ENCODE measurements at places on chromosomes 16 and 17. TPM values are rescaled to one million over a fixed set of nuclear protein-coding genes. Genes with fewer than 3 reads are reported as not detected.

DNA sequence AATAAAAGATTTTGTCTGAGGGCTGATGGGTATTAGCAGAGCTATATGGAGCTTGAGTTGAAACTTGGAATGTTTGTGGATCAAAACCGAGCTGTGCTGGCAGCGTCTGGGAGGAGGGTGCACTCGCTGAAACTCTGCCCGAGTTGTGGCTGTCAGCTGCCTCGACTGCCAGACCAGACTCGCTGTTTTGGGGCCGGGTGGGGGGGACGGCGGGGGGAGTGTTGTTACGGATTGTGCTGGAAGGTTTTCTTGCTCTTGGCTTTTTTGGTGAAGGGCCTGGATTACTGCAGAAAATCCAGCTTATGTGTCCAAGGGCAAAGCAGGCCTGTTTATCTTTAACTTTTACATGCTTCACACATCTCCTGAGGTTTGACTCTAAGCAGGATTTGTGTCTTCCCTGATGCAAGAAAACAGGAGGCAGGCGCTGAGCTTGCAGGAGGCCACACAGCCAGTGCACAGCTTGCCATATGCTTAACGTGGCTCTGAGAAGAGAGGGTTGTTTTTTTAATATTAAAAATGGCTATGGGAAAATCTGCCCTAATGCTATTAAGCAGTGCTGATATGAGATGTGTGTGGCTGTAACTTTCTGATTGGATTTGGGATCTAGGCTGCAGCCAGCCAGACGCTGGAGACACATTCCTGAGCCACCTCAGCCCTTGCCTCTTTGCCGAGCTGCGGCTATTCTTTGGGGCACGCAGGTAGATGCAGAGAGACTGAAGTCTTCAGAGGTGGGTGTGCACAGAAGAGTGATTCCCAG lies 20.5 kb upstream of the RPTOR start:
- no peak for DNase-seq

GRCh38 chr16:78768718-78769117 lies 669.3 kb downstream of the WWOX start:
- DNase-seq, result no peak

- DNase-seq, result no peak
These were observed 21.3 kb downstream of the CA4 start for GRCh38 chr17:60170835-60171752.

GRCh38 chr17:38852771-38853291 lies 690 bp downstream of the RPL23 start:
- DNase-seq, result no peak

DNA sequence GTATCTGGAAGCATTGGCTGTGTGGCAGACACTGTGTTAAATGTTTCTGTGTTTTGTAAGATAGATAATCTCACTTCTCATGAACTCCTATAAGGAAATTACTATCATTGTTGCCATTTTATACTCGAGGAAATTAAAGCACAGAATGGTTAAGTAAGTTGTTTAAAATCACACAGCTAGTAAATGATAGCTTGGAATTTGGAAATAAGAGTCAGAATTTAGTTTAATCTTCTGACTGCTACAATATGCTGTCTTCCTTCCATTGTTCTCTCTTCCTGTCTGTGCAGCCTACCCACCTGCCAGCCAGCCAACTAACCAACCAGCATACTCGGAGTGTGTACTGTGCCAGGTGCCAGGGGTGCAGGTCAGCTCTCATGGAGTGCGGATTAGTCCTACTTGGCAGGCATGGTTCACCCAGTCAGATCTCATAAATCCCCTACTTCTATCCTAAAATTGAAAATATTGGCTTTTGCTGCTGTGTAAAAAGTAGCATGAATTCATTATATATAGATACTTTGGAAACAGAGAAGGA lies 79.9 kb upstream of the LGALS9 start:
- DNase-seq, result no peak

DNA sequence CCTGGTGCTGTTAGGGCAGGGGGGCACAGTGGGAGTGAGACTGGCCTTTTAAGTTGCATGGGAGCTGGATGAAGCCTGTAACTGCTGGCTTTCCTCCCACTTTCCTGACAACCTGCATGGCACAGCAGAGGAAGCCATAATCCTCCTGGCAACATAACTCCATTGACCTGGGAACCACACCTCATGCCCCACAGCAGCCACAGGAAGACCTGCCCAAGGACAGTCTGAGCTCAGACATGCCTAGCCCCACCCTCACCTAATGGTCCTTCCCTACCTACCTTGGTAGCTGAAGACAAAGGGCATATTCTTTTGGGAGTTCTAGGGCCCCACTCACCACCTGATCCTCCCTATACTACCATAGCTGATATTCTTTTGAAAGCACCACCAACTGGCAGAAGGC lies 482.2 kb upstream of the TOM1L1 start:
- no peak for DNase-seq

GRCh38 chr16:27822996-27823395 lies 240.5 kb downstream of the GSG1L start:
- no peak for DNase-seq

- DNase-seq, result no peak
These were observed 16.8 kb downstream of the B9D1 start for GRCh38 chr17:19345486-19346350.

DNA sequence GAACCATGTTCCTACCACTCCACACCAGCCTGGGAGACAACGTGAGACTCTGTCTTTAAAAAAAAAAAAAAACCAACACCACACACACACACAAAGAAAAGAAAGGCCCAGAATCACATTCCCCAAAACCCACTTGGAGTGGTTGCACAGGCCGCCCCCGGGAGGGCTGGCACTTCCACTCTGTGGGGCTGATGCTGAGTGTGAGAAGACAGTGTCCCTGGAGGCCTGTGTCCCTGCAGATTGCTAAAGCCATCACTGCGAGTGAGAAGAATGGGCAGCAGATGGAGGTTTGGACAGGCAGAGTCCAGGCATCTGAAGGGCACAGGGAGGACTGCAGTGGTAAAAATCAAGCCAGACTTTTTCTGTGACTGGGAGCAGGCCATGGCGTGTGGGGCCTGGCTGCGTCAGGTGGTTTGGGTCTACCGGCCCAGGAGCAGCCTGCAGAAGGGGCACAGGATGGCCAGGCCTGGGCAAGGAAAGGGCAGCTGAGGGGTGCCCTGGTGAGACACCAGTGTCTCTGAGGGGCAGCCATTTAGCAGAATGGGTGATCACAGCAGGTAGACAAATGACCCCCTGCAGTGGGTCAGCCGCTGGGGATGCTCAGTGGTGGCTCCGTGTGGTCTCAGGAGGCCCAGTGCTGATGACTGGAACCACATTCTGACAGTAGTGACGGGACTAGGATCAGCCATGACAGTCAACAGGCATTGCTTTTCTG lies 13.1 kb downstream of the CTRB2 start:
- no peak for DNase-seq

DNA sequence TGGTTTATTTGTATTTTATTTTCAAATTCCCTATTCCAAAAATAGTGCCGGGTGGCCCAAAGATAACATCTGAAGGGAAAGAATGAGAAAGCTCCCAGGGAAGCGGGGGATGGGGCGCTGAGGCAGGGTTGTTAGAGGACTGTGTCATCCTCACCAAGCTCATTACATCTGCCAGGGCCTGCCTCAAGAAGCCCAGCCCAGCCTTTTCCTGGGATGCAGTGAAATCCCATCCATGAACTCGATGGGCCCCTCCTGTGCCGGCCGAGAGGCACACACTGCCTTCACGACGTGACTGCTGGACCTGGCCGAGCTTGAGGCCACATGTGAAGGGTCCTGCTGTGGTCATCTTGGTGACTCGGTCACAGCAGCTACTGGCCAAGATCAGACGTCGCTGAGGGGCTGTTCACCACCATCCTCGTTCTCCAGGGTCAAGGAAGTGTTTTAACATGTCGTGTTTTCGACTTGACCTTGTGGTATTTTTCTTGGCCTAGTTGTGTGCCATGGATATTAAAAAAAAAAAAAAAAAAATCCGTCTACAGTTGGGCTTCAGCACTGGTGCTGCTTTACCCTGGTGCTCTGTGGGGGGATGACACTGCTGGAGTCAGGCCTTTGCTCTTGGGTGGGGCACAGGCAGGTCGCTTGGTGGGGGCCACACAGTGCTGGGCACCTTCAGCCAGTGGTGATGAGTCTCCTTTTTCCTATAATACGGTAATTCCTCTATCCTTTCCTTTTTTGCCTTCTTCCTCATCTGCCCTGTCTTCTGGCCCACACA lies 4.9 kb downstream of the TIMM22 start:
- DNase-seq, result peak; percentile 72

DNA sequence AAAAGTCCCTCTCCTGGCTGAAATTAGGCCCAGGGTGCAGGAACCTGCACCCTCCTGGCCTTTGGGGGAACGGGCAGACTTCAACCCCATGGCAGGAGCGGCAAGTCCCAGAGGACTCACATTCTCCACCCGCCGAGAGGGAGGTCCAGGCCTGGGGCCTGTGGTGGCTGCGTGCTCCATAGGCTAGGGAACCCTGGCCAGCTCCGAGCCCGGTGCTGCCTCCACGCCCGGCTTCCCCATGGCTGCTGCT lies 130 bp downstream of the CCDC78 start:
- no peak for DNase-seq

GRCh38 chr17:65556910-65557348 lies 4.5 kb downstream of the AXIN2 start:
- no peak for DNase-seq

DNA sequence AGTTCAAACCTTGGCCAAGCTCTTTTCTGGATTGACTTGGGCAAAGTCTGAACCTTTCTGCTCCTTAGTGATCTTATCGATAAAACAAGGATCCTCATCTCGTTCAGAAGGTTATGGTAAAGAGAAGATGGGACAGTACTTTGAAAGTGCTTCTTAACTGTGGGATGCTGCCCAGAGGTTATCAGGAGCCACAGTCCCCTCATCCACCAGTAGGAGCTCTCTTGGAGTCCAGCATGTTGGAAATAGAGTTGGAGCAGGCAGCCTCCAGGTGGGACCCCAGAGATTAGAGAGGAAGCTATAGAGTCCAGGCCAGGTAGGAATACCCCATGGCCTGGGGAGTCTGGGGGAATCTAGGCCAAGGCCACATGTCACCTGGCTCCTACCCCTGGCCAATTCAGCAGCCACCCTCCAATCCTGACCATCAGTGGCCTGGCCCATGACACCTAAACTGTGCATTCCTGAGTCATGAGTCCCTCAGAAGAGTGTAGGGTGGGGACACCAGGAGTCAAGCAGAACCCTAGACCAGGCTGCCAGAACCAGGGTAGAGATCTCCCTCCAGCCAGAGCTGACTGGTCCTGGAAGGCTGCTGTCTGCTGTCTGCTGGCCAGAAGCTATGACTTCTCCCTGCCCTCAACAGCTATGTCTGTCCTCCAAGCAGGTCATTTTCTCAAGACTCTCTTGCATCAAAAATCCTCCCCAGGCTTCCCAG lies 144.3 kb downstream of the AIPL1 start:
- DNase-seq, result no peak

GRCh38 chr17:80682372-80682771 lies 137.7 kb downstream of the RPTOR start:
- no peak for DNase-seq

DNA sequence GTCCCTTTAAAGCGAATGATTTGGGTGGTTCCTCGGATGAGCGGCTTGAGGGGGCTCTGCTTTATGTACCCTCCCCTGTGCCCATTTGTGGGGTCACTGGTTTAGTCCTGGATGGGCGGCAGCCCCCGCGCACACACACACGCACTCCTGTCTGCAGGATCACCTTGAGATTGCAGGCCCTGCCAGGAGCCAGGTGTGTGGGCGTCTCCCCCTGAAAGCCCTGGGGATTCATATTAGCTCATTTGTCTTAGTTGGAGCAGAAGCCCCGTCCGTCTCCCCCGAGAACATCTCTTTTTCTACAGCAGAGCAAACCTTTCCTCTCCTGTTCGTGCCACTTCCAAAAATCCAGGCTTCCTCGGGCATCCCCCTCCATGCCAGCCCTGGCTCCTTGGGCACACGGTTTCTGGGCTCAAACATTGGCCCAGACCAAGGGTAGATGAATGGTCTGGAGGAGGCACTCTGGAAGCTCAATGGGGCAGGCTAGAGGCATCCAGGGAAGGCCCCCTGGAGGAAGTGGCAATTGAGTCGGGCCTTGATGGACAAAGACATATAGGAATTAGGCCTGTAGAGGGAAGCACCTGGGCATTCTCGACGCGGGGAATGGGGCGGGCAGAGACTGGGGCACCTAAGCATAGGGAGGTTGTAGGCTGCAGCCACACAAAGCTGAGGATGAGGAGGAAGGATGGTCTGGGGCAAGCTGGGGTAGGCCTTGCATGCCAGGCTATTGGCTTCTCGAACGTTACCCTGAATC lies 218.5 kb upstream of the GSE1 start:
- no peak for DNase-seq

Gene GTF3C1
- total RNA-seq, result 103 TPM

Gene ADAP2
- 1.1 TPM for total RNA-seq

Gene TEDC2
- 6.0 TPM for total RNA-seq

Gene TSNAXIP1
- total RNA-seq, result 1.3 TPM

Gene TBC1D26
- 0.14 TPM for total RNA-seq

Gene HOXB6
- not detected for total RNA-seq

Gene KRTAP3-2
- not detected for total RNA-seq

All from astrocyte (in vitro differentiated cells and primary cell).